ENCODE measurements at places on chromosomes 1 and 21. TPM values are rescaled to one million over a fixed set of nuclear protein-coding genes. Genes with fewer than 3 reads are reported as not detected.

The TRIM58 gene
- polyA plus RNA-seq, result 2.4 TPM

The DENND2D gene
- 2.5 TPM for polyA plus RNA-seq

The FAM72A gene
- 26.7 TPM for polyA plus RNA-seq

The GBP7 gene
- polyA plus RNA-seq, result not detected

The SLAMF8 gene
- not detected for polyA plus RNA-seq

Data from GM23338 (cell line).